ENCODE measurements at places on chromosomes 16 and 17.

GRCh38 chr17:20157001-20157310 is 147.8 kb downstream of the SPECC1 start:
- no peak for DNase-seq

GRCh38 chr16:66904428-66904845 is 14.2 kb downstream of the CDH16 start:
- DNase-seq = no peak

DNA sequence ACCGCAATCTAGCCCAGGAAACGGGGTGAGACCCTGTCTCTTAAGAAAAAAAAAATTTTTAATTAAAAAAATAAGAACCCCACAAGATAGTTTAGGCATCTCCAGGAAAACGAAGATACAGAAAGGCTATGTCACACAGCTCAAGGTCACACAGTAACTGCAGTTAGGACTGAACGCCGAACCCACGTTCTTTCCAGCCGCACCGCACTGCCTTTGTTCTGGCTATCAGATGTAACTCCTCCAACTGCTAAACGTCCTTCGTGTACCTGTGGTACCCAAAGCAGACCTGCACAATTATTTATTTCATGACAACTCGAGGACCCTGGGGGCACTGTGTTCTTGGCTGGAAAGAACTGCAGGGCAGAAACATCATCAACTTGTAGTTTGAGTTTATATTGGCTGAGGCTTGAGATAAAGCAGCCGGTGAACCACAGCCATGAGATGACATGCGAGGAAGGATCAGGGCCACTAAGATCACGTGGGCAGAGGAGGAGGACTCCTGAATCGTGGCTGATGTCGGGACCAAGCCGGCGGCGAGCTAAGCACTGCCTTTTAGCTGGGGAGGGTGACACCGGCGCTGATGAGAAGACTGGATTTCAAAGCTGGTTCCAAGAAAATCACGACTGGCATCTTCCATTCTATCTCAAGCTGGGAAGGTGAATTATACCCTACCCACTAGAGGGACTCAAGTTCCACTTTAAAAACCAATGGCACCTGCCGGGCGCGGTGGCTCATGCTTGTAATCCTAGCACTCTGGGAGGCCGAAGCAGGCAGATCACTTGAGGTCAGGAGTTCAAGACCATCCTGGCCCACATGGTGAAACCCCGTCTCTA is 20.7 kb upstream of the MNT start:
- no peak for DNase-seq

DNA sequence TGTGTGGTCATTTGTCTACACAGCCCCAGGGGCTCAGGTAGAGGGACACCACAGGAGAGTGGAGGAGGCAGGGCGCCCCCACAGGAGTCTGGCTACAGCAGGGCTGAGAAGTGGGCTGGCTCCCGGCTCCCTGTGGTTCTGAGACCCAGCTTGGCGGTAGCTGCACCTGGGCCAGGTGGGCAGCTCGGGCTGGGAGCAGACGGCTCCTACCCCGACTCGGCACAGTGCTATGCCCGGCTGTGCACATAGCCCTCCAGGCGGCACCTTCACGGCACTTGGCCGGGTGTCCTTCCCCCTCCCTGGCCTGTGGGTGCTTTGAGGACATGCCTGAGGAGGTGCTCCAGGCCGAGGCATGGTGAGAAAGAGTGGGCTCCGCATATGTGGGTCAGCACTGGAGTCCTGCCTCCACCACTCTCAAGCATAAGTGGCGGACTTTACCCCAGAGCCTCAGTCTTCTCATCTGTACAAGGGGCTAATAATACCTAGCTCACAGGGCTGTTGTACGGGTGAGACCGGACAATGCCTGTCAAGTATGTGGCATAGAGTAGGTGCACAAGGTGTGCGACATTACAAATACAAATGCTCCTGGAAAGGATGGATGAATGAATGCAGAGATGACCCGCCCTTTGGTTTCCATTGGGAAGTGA is 50.1 kb upstream of the JPH3 start:
- no peak for DNase-seq

DNA sequence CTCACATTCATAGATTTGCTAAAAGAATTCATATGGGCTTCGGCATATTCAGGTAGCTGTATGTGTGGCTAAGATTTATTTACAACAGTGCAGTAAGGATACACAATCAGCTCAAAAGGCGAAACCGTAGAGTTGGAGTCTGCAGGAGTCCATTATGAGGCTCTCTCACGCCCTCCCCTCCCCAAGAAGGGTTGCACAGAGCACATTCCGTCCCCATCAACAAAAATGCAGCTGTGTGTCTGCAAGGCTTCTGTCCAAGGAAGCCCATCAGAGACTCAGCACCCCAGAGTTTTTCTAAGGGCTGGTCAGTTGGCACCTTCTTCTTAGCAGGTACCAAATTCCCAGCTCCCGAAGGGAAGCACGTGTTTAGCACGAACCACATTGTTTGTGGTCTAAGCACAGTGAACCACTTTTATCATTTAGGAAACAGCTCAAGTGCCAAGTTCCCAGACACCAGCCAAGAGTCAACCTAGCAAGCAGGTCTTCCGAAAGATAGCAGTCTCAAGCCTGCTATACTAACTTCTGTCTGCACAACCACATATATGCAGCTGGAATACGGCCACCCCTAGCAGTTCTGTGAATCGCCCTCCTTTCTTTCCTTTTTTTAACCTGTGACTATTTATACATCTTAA is 28.5 kb upstream of the MEAK7 start:
- DNase-seq = peak; percentile 68

DNA sequence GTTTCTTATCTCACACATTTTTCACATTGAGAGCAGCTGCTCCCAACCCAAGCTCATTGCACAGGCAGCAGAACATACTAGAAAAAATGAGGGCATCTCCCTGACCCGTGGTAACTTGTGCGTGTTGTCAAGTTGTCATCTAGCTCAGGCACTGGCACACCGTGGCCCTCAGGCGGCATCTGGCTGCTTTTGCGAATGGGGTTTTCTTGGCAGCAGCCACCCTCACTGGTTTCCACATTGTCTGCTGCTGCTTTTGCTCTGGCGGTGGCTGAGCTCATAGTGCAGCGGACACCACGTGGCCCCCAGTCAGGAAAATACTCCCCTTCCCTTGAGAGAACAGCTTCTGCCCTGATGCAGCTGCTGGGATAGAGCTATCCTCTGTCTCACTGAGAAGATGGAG is 9.4 kb upstream of the TEDC2 start:
- DNase-seq = no peak

GRCh38 chr17:82815790-82816305 is 24.0 kb downstream of the ZNF750 start:
- DNase-seq = no peak

DNA sequence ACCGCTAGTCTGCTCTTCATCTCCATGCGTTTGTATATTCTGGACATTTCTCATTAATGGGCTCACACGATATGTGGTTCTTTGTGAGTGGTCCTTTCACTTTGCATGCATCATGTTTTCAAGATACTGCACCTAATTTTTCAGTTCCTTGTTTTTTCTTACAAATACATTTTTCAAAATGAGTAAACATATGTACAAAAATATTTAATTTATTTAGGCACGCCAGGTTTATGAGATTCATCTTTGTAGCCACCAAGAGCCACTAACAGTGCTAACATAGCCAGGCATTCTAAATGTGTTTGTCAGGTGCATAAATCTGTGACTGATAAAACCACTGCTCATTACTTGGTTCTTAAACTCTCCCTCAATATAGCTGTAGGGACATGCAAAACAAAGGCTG is 375.3 kb downstream of the WWOX start:
- DNase-seq = no peak

- no peak for DNase-seq
Measured at GRCh38 chr17:17792037-17792550, 44.7 kb downstream of the SREBF1 start.

- peak; percentile 49 for DNase-seq
Measured at GRCh38 chr16:11665071-11665491, 3.2 kb upstream of the SNN start.

DNA sequence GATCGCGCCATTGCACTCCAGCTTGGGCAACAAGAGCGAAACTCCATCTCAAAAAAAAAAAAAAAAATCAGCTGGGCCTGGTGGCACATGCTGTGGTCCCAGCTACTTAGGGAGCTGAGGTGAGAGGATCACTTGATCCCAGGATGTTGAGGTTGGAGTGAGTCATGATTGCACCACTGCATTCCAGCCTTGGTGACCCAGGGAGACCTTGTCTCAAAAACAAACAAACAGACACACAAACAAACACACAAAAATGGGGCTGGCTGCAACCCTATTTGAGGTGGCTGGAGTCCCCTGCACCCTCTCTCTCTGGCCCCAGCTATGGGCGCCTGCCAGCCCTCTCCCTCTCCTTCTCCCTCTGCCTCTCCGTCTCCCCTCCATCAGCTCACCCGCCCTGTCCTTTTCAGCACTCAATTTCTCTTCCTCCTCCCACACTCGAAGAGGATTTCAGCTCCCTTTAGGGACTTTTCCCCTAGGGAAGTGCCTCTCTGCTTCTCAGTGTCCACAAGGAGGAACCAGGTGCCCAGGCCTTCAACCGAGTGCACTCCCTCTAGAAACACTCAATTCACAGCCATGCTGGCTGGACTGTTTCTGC is 17.5 kb upstream of the TFAP4 start:
- peak; percentile 93 for DNase-seq

GRCh38 chr17:81315129-81315884 is 20.2 kb upstream of the SLC38A10 start:
- no peak for DNase-seq

GRCh38 chr17:35297666-35298065 is 54.8 kb downstream of the SLFN5 start:
- no peak for DNase-seq

GRCh38 chr17:28598389-28598788 is 436 bp downstream of the SPAG5 start:
- DNase-seq = no peak

- DNase-seq = peak; percentile 83
Measured at GRCh38 chr16:3171181-3171854, 16.7 kb upstream of the OR1F1 start.

DNA sequence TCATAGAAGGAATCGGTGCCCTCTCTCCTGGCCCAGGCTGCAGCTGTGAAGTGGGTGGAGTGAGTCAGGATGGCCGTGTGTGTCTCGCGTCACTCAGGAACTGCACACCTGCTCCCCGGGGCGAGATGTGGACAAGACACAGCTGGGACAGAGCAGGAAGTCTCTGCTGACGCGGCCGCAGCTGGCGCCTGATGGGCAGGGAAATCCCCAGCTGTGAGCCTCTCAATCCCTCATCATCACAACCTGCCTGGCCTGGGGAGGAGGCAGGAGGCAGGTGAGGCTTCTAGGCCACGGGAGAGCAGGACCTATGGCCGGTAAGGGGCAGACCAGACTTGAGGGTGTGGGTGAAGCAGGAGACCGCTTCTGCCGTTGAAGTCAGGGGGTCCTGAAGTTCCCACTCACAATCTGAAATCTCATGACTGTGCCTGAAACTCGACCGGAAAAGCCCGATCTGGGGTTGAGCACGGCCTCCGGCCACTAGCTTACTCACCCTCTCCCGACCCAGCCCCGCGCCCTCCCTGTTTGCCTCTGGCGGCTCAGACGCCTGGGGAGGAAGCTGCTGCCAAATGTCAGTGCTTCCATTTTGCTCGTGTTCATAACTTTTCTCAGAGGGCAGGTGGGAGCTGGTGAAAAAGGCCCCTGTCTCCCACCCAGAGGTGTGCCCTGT is 1.1 kb upstream of the TRPV3 start:
- DNase-seq = peak; percentile 64

DNA sequence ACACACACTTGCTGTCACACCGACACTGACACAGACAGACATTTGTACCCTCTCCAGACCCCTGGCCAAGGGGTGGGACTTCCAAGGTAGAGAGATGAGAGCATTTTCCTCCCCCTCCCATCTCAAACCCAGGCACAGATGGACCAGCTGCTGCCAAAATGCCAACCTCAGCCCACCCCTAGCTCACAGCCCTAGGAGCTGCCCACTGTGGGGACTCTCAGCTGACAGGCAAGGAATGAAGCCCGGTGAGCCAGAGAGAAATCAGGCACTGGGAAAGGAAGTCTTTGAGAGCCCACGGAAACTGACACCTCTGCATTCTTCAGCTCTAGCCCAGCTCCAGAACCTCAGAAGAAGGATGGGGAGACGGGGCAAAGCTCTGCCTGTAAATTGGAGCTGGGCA is 2.8 kb downstream of the ETV4 start:
- peak; percentile 79 for DNase-seq

GRCh38 chr16:66996324-66996982 is 8.1 kb downstream of the CES4A start:
- no peak for DNase-seq

DNA sequence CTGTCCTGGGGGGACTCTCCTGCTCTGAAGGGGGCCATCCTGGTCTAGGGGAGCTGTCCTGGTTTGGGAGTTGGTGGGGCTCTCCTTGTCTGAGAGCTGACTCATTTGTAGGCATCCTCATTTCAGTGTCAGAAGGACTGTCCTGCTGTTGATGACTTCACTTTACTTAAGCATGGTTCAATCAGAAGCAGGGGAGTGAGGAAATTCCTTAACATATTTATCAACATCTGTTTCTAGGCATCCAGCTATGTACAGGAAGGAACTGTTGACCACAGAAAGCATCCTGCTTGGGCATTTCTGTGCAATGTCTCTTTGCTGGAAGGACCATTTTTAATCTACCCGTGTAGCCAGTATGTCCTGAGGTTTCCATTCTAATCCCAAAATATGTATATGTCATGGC is 502.7 kb upstream of the HSBP1 start:
- DNase-seq = no peak
